Stimulated activated CD4-positive, alpha-beta T cell treated with anti-CD3 and anti-CD28 coated beads, TNF-alpha, amount 100 ng/mL, for 48 hours (primary cell): ENCODE measurements at places on chromosomes 16 and 17.

GRCh38 chr17:47918991-47919390, 22.4 kb upstream of the PNPO start:
- no peak for DNase-seq

GRCh38 chr17:52536489-52536888, 378.0 kb upstream of the CA10 start:
- DNase-seq = no peak

- no peak for DNase-seq
These were observed 338.0 kb downstream of the WWOX start for GRCh38 chr16:78437352-78437968.

- DNase-seq = peak; percentile 33
These were observed 17.5 kb downstream of the COG7 start for GRCh38 chr16:23435500-23435899.

DNA sequence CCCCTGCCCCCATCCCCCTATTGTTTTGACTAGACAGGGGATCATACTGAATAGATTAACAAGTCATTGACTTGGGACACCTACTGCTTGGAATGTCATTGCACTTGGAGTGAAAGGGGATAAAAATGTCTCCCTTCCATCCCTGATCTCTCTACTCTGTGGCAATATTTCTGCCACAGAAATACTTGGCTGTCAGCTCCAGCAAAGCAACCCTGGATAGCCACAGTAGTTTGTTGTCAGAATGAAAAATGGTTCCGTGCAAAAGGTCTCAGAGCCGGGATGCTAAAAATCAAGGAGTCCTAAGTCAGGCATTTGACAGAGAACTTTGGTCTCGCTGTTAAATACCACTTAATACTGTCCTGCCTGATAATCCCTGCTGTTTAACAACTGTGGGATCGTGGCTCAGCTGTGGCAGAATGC, 722.0 kb upstream of the SOX9 start:
- no peak for DNase-seq

- DNase-seq = no peak
These were observed 59.8 kb upstream of the FBXO47 start for GRCh38 chr17:39026980-39027451.

DNA sequence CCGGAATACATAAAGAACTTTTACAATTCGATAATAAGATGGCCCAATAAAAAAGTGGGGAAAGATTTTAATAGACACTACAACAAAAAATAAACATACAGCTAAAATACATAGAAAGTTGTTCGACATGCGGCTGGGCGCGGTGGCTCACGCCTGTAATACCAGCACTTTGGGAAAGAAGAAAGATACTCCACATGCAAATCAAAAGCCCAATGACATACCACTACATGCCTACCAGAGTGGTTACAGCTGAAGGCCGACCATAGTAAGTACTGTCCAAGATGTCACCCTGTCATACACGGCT, 9.3 kb downstream of the PRCD start:
- DNase-seq = no peak

- no peak for DNase-seq
These were observed 2.8 kb upstream of the PITPNM3 start for GRCh38 chr17:6558932-6559752.

DNA sequence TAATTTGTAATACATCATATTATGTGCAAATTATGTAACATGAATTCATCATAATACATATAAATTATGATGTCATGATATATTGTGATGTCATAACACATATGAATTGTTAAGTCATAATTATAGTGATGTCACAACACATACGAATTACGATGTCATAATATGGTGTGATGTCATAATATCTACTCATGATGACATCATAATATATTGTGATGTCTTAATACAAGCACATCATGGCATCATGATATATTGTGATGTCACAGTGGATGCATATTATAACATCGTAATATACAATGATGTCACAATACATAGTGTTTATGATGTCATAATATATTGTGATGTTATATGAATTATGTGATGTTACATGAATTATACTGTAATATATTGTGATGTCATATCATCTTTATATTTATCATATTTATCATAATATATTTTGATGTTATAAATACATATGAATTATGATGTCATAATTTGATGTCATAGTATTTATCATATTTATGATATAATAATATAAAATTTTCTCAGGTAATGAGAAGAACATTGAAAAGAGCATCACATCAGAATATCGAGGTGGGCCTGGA, 1793.0 kb downstream of the TP53TG3F start:
- no peak for DNase-seq

DNA sequence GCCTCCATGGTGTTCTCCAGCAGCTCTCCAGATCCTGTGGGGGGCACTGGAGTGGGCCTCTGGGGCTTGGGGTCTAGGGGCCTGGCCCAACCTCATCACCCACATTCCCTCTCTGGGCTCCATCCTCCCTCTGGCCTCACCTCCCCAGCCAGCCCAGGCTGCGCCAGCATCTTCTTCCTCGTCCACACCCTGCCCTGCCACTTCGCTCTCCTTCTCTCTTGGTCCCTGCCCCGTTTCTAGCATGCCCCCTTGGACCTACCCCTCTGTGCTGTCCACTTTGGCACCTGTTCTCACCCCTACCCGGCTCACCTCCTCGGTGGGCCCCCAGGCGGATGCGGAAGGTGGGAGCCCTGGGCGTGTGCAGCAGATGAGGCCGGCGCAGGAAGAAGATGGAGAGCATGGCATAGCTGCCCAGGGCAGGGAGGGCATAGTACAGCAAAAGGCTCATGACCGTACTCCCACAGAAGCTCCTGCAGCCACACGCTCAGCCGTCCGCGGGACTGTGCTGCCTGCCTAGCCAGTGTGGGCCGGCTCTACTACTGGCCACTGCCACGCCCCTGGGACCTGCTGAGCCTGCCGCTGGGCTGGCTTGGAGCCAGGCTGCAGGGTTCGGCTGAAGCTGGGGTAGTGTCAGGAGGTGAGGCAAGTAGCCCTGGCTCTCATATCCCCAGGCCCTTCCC, at the start of gene GDPD3:
Gene GDPD3, minus strand, starts transcription at position 507 of the 680 bp plus-strand sequence. Its CDS starts 59 bp downstream, at position 448.
- no peak for DNase-seq
